Vagina (tissue), 2 donors: ENCODE measurements at places on chromosomes 6 and 20.

GRCh38 chr6:410555-411395, 19.2 kb downstream of the IRF4 start:
- DNase-seq = no peak

DNA sequence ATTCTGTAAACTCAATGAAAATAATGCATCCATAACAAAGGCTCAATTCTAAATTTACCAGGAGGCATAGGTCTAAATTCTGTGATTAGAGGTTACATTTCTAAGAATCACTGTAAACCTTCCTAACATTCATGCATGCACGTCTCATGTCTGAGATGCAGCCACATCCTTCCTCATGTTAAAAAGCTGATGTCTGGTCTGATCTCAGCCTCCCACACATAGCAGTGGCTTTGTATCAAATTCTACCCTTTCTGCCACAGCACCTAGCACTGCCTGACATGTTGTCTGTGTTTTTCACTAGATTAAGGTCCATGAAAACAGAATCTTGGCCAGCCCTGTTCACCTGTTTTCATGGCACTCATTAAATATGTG, 171.1 kb downstream of the WDR27 start:
- no peak for DNase-seq

GRCh38 chr6:137926207-137926731, 59.2 kb downstream of the TNFAIP3 start:
- DNase-seq = no peak

DNA sequence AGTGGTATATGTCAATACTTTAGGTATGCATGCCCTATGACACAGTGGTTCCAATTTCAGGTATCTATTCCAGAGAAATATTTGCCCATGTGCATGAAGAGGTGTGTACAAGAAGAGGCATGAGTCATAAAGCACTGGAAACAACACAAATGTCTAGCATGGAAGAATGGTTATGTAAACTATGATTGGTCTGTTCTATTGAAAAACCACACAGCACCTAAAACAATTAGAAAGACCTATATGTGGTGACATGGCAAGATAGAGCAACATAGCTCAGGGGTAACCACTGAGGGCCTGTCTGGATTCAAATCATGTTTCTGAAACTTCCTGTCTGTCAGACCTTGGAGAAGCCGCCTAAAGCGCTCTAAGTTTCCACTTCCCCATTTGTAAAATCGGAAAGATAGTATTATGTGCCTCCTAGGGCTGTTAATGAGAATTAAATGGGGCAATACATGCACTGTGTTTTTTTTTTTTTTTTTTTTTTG, 76.0 kb upstream of the SHLD1 start:
- no peak for DNase-seq

- DNase-seq = no peak
These were observed 35.2 kb upstream of the MRGBP start for GRCh38 chr20:62760856-62761758.

DNA sequence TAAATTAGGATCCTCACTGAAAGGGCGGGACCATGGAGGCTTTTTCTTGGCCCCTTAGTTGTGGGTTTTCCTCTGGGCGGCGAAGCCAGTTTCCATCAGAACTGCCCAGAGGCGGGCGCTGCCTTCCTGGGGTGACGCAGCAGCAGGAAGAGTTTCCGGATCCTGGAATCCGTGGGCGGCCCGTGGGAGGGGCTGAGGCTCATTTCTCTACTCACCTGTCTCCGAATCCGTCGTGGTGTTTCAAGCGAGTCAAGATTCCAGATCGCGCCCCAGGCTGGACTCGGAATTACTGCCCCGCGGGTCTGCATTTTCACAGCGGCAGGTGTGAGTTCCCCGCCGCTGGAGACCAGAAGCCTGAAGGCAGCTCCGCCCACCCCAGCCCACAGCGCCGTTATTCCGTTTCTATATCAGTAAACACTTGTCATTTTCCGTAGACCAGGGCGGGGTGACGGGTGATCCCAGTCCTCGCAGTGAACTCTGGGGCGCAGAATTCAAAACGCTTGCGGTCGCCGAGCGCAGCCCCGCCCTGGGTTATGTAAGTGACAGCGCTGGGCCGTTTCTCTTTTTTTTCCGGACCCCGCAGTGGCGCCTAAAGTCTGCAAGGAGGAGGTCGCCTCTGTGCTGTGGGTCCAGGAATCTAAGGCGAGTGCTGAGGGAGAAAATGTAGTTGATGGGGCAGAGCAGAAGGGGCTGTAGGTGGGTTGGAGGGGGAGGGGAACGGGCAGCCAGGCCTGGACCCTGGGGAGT, 27.2 kb upstream of the POU5F1 start:
- no peak for DNase-seq

DNA sequence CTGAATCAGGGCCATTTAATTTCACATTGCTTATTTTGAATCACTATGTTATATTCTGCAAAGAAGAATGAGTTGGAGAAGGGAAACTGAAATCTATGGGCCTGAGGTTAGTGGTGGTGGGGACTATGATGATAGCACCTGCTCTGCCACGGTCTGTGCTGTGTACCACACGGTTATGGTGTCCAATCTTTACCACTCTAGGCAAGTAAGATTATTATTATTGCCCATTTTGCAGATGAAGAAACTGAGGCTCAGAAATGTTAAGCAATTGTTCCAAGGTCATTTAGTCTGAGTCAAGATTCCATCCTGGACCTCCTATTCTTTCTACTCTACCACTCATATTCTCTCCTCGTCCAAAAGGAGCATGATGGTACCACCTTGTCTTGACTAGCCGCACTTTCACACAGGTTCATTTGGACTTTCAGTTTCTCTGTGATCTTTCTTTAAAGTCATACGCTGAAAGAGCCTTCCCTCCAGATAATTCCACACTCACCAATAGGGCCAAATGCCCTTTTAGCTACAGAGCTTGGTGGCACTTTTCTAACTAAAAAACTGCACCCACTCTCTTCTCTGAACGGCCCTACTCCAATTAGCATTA, 56.2 kb downstream of the GFOD1 start:
- no peak for DNase-seq

DNA sequence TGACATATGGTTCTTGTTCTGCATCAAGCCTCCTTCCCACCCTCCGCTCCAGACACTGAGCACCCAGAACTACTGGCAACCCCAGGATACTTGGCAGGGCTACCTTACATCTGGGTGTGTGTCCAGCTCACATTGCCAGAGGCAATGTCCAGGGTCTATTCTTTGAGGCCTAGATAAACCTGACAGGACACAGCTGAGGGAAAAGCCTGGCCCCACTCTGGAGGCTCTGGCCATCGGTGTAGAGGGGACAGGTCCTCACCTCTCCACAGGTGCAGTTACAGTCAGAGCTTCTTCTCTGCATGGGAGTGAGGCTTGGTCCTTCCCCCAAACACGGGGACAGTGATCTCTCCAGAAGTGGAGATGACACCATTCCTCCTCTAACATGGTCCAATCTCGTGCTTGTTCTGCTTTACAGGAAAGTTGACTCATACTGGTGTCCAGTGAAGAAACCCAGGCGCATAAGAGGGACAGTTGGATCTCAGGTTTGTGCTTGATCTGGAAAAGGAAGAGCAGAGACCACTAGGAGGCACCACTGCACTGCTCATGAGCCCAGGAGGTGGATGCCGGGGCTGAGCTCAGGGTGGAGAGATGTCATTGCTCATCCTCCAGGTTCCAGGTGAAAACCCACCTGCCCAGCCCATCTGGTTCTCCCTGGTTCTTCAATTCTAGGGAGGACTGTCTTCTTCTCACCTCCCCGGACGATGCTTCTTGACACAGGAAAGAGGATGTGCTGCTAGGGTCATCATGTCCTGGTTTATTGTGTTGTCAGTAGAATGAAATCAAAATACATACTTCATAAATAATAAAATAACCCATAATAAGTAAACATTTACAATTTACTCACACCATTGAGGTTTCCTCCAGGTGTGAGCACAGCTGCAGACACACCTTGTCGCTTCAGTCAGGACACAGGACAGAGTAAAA, 14.7 kb downstream of the HLA-F start:
- DNase-seq = peak; percentile 82

GRCh38 chr6:132456700-132457143, 55.4 kb upstream of the MOXD1 start:
- DNase-seq = no peak

DNA sequence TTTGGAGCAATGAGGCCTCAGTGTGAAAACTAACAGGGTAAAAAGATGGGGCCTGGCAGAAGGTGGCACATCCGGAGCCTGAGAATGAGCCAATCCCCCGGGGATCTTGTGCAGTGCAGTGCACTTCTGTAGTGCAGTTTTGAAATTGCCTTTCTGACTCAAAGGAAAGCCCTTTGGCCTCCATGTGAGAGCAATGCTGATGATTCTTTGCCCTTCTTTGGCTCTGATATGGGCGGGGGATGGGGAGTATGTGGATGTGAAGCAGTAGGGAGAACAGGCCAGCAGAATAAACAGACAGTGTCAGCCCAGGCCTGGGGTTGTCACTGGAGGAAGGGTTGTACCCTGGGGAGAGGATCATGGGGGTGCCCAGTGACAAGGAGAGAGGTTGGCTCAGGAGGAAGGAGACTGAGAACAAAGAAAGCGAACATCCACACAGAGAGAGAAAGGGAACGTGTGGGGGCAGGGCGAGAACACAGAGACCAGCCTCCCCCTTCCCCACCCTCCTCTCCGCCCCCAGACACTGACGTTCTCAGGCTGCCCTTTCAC, 351.2 kb downstream of the CDC5L start:
- DNase-seq = no peak

GRCh38 chr6:151749341-151749740, 58.1 kb upstream of the ESR1 start:
- DNase-seq = no peak

- peak; percentile 54 for DNase-seq
These were observed at the start of gene SNX9 for GRCh38 chr6:157823001-157823527. TSS of gene SNX9 (plus strand) at chr6:157823246. CDS start at chr6:157823435, 189 bp downstream.

- no peak for DNase-seq
These were observed 9.6 kb downstream of the MOXD1 start for GRCh38 chr6:132391391-132392269.

DNA sequence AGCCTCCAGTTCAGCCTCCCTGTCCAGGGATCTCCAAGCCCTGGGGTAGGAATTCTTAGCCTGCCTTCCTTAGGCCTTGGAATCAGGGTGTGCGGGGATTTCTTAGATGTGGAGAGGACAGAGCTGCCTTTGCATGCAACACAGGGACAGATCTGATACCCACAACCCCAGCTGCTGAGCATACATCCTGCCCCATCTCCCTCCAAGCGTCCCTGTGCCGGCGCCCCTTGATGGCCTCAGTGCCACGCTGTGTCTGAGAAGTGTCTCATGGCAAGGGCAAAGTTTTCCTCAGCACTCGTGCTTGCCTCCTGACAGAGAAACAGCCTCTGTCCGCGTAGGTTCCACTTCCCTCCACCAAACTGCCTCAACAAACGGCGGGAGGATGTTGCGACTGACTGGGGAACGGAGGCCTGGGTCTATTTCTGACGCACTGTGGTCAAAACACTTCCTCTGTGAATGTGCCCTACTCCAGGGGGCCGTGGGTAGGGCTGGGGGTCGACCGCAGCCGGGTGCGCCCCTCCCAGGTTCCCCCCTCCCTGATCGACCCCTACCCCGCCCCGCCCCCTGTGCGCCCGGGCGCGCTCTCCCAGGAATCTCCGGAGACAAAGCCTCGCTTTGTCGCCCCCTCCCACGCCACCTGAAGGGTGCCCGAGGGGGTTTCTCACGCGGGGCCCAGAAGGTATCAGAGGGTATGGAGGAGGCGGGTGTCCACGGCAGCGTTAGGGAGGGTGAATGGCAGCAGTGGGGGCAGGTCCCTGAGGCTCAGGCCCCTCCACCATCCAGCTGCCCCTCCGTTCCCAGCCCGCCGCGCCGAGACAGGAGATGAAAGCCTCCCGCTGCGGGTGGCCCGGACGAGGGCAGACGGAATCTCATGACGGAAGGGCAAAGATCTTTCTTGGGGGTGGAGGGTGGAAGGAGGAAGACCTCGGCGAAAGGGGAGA, 806 bp downstream of the MICAL1 start:
- DNase-seq = no peak

DNA sequence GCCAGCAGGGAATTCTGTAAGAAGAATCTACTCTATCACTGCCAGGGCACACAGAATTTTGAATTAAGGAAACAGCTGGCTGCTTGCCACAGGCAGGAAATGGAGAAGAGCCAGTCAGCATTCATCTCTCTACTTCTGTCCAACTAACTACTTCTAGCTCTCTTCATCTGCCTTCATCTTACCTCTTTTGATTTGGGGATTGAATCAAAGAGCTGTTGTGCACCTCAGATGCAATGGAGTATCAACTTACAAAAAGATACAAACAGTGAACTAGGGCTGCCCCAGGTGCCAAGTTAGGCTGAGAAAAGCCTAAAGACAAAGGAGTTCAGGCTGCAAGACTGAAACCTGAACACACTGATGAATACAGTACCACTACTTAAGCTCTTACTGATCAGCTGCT, 82.0 kb downstream of the PTPRK start:
- DNase-seq = no peak
